Omental fat pad (tissue), 4 donors: ENCODE measurements at places on chromosomes 5 and 9.

DNA sequence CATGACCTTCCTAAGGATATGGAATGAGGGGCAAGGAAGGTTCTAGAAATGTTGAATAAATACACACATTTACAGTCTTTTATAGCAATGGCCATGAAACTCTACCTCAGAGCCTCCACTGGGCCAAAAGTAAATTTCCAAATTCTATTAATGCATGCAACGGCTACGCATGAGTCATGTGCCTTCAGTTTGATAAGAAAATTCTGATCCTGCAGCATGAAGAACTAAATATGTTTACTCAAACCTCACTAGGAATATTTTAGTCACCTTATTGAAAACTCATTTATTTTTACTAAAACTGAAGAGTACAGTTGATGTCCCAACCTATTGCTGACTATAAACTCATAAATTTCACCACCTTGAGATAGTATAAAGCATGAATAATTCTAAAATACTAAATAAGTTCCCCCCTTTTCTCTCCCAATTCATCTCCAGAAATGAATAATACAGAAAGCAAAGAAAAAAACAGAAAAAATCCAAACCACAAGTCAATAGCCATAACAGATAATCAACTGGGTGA, 92.4 kb downstream of the GNAQ start:
- DNase-seq = no peak

- DNase-seq = no peak
These were observed 113.2 kb downstream of the PALM2AKAP2 start for GRCh38 chr9:109893241-109893640.

DNA sequence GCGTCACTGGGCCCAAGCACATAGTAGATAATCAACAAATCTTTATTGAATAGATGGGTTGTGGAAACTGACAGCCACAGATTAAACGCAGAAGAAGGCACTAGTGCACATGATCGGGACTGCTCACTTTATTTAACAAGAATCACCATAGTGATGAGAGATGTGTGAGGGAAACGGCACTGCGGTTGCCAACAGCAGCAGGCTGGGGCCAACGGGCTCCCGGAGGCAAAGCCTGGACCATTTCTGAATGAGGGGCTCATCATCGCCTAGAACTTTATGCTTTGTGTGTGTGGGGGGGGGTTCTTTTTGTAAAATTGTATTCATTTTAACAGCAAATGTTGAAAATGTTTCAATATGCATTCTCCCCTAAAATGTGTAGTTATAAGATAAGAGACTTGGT, 61.9 kb upstream of the RUFY1 start:
- no peak for DNase-seq

GRCh38 chr5:88606626-88607025, 276.4 kb downstream of the MEF2C start:
- DNase-seq = no peak

GRCh38 chr9:76414661-76415060, 20.4 kb upstream of the RFK start:
- no peak for DNase-seq
